ENCODE measurements at places on chromosomes 5 and 9. TPM values are rescaled to one million over a fixed set of nuclear protein-coding genes. Genes with fewer than 3 reads are reported as not detected.

GRCh38 chr5:77633207-77633675 lies 5.3 kb downstream of the OTP start:
- DNase-seq = no peak

PCDHA11 gene
- under 0.01 TPM for total RNA-seq

ENHO gene
- not detected for total RNA-seq

- peak; percentile 59 for DNase-seq
Observed at GRCh38 chr5:93519740-93520139, 61.3 kb downstream of the NR2F1-AS1 start.

DNA sequence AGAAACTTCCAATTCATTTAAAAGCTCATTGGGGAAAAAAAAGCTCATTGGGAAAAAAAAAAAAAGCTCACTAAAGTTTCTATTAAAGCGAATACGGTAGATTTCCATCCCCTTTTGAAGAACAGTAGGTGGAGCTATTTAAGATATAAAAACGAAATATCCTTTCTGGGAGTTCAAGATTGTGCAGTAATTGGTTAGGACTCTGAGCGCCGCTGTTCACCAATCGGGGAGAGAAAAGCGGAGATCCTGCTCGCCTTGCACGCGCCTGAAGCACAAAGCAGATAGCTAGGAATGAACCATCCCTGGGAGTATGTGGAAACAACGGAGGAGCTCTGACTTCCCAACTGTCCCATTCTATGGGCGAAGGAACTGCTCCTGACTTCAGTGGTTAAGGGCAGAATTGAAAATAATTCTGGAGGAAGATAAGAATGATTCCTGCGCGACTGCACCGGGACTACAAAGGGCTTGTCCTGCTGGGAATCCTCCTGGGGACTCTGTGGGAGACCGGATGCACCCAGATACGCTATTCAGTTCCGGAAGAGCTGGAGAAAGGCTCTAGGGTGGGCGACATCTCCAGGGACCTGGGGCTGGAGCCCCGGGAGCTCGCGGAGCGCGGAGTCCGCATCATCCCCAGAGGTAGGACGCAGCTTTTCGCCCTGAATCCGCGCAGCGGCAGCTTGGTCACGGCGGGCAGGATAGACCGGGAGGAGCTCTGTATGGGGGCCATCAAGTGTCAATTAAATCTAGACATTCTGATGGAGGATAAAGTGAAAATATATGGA lies at the start of gene PCDHGA12:
TSS of gene PCDHGA12 (plus strand) at position 176 of the 782 bp plus-strand sequence. CDS start at position 429, 253 bp downstream.
- peak; percentile 87 for DNase-seq

GRCh38 chr5:179138568-179138925 lies 78.4 kb downstream of the ZNF354C start:
- no peak for DNase-seq
